ENCODE measurements at places on chromosomes 6 and 20. TPM values are rescaled to one million over a fixed set of nuclear protein-coding genes. Genes with fewer than 3 reads are reported as not detected.
A peak's percentile ranks its signal among the peaks of the same experiment; 100 is the strongest.

DNA sequence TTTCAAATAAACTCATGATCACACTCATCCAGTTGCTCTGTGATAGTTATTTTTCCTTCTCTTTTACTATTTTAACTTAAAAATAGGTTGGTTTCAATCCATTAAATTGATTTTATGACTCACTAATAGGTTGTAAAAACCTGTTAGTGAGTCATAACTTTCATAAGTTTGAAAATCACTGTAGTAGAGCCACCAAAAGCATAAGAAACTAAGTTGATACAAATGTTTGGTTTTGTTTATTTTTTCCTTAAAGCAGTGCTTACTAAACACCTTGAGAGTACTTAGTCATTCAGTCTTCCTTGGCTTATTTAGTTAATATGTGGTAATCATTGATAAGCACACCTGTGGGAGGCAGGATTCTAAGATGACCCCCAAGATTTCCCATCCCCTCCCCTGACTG is 312.1 kb upstream of the MAN1A1 start:
- no peak for DNase-seq

DNA sequence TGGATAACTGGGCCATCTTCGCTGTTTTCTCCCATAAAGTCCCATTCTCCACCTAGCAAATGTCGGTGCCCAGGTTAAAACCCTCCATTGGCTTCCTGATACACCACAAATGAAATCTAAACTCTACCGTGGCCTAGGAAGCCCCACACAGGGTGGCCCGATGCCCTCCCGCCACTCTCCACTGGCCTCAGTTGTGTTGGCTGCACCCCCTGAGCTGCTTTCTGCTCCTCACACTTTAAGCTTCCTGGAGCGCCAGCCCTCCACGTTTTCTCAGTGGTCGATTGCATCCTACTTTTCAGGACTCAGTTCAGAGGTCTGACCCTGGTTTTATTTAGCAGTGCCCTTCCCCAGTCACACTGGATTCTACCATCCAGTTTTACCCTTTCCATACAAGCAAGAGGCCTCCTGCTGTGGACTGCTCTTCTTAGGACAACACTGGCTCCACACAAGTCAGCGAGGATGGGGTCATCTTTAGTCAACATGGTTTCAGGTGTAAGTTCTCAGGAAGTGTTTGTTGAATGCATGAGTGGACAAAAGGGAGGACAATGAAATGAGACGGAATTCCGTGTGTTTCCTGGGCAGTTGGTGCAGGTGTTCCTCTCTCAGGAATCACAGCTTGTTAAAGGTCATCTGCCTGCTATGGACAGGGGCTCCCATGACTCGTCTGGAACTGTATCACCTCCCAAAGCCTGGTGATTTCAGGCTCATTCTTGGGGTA is 124.1 kb downstream of the SULF2 start:
- no peak for DNase-seq

DNA sequence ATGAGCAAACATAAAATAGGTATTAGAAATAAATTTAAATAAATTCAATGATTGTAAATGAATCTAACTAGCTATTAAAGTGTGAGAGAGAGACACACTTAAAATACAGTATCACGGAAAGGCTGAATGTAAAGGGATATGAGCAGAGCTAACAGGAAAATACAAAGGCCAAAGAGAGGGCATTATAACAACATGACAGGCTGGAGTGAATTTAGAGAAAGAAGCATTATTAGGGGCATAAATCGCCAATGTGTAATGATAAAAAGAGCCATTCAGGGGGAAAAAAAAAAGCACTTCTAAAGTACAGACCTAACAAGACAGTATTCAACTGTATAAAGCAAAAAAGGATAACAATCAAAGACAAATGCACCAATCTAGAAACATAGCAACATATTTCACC is 28.1 kb downstream of the DACT2 start:
- DNase-seq = no peak

GRCh38 chr6:32188381-32189068 is 1.5 kb downstream of the PBX2 start:
- DNase-seq = no peak

DNA sequence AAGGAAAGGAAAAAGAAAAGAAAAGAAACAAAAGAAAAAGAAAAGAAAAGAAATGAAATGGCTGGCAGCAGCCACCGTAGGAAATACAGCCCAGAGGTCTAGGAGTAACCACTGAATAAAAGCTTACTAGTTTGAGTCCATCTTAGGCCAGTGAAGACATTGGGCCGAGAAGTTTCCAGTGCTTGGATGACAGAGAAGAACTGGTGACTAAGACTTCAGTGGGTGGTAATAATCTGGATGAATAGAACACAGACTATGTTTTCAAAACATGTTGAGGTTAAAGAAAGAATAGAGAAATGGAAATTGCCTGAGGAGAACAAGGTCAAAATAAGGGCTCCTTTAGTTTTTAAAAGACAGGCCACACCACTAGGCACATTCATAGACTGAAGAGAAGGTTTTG is 198.8 kb downstream of the ATXN1 start:
- DNase-seq = no peak

DNA sequence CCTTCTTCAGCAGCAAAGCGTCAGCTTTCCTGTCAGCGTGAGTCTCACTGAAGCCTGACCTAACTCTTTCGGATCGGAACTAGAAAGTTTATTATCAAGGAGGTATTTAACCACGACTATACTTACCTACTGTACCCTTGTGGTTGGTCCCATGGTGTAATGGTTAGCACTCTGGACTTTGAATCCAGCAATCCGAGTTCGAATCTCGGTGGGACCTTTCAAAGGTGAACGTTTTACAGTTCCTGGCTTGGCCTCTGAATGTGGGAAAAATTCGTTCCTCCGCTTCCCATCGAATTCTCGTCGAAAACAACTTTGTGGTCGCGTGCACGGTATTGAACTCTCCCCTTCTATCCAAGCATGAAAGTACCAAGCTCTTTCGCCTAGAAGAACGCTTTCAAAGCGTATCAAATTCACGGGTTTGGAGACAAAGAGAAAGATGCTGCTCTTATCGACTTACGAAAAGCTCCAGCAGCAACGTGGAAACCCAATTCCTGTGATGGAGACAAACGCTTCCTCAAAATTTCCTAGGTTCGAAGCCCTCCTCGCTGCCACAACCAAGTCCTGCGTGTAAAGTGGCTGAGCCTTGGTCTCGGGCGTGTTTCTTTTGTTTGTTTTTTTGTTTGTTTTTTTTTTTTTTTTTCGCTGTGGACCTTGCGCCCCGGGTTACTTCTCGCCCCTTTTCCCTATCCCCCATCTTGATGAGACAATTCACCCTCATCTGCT is 63.7 kb downstream of the GPX5 start:
- peak; percentile 80 for DNase-seq

GRCh38 chr6:100257793-100258395 is 206.8 kb downstream of the SIM1 start:
- no peak for DNase-seq

GRCh38 chr6:64665137-64665536 is 1029.5 kb downstream of the PHF3 start:
- DNase-seq = no peak

DNA sequence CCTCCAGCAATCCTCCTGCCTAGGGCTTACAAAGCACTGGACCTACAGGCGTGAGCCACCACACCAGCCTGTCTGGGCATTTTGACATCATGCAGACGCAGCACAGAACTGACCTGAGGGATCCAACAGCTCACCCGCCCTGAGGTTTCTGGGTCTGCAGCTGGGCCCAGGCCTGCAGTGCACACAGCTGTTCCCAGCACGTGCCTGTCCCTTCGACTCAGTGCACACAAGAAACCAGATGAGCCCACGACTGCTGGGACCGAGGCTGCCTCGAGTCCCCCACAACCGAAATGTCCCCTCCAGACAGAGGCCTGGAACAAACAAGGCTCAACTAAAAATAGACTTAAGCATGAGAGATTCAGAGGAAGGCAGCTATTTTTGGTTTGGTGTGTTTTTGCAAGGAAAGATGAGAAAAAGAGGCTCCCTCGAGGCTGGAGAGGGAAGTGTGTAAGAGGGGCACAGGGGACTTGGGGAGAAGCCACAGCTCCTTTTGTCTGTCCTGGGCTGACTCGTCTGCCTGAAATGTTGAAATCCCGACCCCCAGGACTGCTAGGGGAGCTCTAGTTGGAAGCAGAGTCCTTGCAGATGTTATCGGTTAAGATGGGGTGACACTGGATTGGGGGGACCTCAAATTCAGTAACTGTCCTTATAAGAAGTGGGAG is 66.3 kb downstream of the YTHDF1 start:
- no peak for DNase-seq

GRCh38 chr20:56616716-56617115 is 12.4 kb upstream of the TFAP2C start:
- DNase-seq = no peak

GRCh38 chr6:111604259-111605099 is 1.2 kb downstream of the TRAF3IP2 start:
- DNase-seq = no peak

- no peak for DNase-seq
Observed at GRCh38 chr6:47278545-47278944, 31.2 kb downstream of the TNFRSF21 start.

DNA sequence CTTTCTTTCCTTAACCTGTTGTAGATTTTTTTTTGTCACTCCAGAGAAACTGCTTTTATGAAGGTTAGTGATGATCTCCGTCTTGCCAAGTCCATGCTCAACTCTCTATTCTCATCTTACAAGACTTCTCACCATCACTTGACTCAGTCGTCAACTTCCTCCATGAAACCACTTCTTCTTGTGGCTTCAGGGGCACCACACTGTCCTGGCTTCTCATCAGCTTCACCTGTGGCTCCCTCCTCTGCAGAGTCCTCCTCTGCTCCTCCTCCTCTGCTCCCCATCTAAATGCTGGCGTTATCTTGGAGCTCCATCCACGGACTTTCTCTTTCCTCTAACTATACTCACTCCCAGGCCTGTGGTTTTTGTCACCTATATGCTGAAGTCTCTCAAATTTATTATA is 187.5 kb downstream of the BACH2 start:
- DNase-seq = no peak

DNA sequence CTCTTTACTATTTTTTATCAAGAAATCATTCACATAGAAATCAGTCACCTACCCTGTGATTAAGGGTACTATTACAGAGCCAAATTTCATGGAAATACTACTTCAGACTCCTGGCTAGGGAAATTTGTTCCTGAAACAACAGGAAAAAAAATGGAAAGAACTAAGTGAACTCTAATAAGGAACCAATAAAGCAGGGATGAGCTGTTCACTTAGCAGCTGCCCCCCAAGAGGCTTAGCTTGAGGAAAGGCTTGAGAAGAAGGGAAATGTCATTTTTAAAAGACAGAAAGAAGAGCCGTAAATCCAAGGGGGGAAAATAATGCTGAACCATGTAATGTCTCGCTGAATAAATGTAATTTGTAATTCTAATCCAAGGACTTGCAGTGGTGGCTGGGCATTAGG is 88.8 kb downstream of the COL21A1 start:
- no peak for DNase-seq

DNA sequence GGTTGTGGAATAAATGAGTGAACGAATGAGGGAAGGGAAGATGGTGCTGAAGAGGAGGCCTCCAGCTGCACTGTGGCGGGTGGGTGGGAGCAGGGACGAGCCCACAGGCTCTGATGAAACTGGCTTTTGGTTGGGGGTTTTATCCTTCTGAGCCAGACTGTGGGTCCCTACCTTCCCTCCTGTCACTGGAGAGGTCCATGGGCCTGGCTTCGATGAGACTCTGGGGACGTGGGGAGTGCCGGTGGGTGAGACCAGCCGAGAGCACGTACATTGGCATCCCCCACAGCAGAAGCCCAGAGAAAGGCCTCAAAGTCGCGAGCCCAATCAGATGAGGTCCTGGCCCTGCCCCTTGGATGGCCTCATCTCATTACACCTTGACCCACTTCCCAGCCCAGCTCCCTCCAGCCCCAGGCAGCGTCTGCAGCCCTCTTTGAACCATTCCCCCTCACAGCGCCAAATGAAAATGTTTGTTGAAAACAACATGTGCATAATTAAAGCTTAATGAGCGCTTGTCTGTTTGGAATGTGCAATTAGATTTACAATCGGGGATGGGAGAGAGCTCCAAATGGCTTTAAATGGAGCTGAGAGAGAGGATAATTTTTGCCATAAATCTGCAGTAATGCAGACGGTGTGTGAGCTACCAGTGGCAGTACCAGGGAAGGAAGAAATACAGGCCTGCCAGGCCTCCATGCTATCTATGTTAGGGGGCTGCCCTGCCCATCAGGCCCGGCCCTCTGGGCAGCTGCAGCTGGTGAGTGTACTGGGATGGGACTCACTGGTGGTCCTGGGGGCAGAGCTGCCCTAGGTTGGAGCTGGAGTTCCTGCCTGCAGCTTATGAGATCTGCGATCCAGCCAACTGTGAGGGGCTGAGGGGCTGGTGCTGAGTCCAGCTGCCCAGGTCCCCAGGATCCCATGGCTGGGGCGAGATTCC is 47.2 kb downstream of the TOX2 start:
- no peak for DNase-seq

The GATA5 gene
- polyA plus RNA-seq = 7.2 TPM

The GRM1 gene
- 0.23 TPM for polyA plus RNA-seq

The PRR18 gene
- polyA plus RNA-seq = 0.35 TPM

The OPN5 gene
- 0.96 TPM for polyA plus RNA-seq

The CGA gene
- 0.56 TPM for polyA plus RNA-seq

The C4A gene
- polyA plus RNA-seq = 13.3 TPM

The ENPP1 gene
- 20.9 TPM for polyA plus RNA-seq
